ENCODE measurements at places on chromosomes 13 and 19.

GRCh38 chr19:13463296-13463695 is 43.0 kb downstream of the CACNA1A start:
- peak; percentile 56 for DNase-seq

DNA sequence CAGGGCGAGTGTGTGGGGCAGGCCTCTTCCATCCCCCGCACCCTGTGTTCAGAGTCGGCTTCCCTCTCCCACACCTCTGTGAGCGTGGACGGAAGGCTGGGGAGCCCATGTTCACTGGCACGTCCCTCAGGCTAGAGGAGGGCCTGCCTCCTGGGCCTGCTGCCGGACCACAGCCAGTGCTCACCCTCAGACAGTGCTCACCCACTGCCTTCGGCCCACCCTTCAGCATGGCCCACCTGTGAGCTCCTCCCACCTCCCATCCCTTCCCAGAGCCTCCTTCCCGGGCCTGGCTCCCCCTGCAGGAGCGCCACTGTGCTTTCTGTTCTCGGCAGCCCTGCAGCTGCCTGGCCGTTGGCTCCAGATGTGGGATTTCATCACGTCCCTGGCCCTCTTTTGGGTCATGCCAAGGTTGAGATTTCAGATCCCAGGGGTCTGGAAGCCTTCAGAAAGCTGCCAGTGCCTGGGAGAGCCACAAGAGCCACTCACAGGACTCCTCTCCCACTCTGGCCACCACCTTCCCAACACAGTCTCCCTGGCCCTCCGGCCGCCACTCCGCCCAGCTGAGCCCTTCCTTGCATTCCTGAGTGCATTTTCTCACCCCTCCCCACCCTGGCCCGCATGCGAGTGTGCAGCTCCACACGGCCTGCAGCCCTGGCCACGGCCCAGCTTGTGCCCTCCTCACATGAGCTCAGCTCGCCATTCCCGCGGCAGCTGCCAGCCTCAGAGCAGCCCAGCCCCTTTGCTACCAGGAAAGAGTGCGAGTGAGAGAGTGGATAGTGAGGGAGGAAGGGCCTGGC is 25.3 kb downstream of the CAPN12 start:
- peak; percentile 69 for DNase-seq

- no peak for DNase-seq
These were observed 980 bp downstream of the BCKDHA start for GRCh38 chr19:41398598-41398997.

GRCh38 chr19:31694761-31695160 is 345.5 kb upstream of the TSHZ3 start:
- no peak for DNase-seq

DNA sequence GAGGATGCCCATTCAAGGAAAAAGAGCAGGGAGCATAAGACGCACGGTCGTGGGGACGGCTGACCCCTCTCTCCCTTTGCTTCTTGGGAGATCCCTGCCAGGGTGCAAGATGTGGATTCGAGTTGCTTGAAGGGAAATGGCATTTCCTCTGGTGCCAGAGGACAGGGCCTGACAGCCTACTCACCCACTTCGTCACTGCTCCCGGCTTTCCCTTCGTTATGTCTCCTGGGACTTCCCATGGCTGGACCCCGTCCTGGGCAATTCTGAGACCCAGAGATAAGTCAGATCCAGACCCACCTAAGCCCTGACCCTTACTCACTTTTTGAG is 1.2 kb downstream of the TBC1D17 start:
- DNase-seq = no peak

DNA sequence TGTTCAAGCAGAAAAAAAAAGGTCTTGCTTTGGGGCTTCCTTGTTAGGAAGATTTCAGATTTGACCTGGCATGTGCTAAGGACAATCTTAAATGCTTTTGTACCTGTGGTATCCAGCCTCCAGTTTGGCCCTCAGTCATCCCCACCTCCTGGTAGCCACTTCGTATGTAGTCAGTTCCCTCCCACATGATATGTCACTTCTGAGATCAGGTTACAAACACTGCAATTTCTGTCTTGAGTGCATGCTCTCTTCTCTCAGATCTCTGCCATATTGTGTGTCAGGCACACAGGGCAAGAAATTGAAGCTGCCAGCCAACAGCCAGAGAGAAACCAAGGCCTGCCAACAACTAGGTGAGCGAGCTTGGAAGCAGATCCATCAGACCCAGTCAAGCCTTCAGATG is 60.3 kb upstream of the STARD13 start:
- DNase-seq = no peak

DNA sequence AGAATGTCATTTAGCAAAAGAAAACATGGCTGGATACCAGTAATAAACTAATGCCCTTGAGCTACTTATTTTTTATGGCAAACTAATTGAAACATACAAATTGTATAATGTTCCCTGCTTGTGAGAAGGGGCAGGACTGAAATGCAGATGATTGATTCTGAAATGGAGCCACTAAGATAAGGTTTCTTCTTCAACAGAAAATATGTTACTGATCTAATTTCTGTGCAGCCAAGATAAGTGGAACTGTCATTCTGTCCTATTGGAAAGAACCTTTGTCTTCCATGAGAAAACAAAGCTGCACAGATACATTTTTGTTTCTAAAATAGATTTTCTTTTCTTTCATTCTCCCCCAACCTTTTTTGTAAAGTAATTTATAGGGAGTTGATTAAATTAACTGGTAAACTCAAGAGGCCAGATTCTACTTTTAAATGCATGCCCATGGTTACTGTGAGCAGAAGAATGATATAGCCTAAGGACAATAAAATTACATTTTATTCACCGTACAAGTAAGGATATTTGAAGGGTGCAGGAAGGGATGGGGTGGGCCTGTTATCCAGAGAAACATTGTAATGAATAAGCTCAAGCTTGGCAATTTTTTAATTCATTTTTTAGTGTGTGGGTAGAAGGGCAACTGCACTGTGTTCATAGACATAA is 39.9 kb downstream of the STARD13 start:
- no peak for DNase-seq

DNA sequence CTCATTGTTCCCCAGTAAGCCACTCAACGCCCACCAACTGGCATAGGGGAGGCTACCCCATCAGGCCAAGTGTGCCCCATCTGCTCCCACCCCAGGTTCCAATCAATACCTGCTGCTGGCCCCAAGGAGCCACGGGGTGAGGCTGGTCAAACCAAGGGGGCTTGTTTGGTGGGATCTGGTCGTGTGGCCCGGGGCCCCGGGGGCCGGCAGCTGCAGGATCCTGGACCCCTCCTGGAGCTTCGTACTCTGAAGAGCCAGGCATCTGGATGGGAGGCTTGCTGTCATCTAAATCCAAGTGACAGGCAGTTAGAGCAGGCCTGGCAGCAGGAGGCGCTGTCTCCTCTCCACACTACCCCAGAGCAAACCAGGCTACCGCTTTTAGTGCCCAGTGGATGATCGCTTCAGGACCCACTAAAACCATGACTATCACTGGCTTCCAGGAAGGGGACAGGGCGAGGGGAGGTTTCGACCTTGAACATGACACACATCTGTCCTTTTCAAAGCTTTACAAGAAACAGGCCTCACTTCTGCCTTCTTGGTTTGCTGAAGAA is 14.2 kb downstream of the CHERP start:
- peak; percentile 55 for DNase-seq

GRCh38 chr19:18436671-18437490 is 1.1 kb downstream of the ISYNA1 start:
- DNase-seq = peak; percentile 95

DNA sequence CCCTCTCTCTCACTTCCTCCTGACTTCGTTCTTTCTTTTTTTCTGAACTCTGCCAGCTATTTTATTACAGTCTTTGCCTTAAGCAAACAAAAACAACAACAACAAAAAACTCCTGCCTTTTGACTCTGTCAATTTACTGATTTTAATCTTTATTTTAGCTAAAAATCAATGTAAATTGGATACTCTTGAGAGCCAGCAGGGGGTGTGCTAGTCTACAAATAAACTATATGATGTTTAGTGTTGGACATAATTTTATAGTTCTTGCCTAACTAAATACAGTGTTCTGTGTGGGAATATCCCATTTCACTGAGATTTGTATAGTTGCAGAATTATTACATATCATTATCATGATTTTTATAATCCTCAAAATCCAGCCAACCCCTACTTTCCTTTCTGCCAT is 1199.9 kb upstream of the SPRY2 start:
- peak; percentile 22 for DNase-seq

All from mesendoderm (in vitro differentiated cells).